ENCODE measurements at places on chromosomes 7 and 10.

GRCh38 chr10:78616125-78616695, 452.6 kb upstream of the ZMIZ1 start:
- no peak for DNase-seq

GRCh38 chr7:17368856-17369524, 70.5 kb downstream of the AHR start:
- DNase-seq, result no peak

- DNase-seq, result no peak
Observed at GRCh38 chr10:101061624-101062231, at the start of gene KAZALD1. TSS of gene KAZALD1 (plus strand) at chr10:101061989. CDS start at chr10:101062593, 604 bp downstream.

DNA sequence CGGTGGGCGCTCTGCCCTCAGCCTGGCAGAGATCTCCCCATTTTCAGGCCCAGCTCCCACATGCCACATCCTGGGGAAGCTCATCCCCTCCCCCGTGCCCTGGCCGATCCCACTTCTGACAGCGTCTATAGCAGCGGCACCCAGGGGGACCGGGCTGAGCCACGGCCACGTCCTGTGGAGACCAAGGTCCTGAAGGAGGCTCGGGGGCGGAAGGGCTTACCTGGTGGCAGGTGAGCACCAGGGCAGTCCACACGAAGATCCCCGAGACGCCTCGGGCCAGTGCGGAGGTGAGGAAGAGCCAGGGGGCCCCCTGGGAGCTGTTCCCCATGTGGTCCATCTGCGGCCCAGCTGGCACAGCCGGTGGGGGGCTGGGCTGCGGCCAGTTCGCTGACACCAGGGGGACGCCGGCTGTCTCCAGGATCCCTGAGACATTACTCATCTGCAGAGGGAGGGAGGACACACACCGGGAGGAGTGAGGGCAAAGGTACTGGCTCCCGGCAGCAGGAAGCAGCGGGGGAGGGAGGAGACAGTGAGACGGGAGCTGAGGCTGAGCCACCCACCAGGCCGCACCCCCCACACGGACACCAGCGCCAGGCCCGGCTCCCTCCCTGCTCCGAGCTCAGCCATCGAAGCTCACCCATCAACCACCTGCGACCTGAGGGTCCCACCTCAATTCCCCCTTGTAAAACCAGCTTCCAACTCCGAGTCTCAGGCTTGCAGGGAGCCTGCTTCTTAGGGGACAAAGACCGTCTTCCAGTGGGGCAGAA, 776 bp downstream of the TMEM184A start:
- DNase-seq, result peak; percentile 73

GRCh38 chr7:44693641-44694313, 54.9 kb upstream of the ZMIZ2 start:
- DNase-seq, result no peak

- no peak for DNase-seq
Observed at GRCh38 chr10:93579089-93579488, 12.6 kb downstream of the FFAR4 start.

DNA sequence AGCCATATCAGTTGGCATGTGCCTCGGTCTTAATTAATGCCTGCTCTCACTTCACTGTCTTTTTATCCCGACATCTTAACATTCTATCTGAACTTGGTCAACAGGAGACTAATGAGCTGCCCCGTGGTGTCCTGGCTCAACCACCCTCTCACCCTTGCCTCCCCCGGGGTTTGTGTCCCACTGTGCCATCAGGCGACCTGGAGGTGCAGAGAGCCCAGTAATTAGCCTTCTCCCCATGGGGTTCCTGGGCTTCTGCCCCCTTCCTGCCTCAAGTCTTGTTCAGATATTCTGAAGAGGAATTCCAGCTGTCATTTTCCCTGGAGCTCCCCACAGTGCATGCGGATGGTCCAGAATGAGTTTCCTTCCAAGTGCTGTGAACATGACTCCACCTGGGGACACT, 10.1 kb upstream of the JAKMIP3 start:
- DNase-seq, result no peak

DNA sequence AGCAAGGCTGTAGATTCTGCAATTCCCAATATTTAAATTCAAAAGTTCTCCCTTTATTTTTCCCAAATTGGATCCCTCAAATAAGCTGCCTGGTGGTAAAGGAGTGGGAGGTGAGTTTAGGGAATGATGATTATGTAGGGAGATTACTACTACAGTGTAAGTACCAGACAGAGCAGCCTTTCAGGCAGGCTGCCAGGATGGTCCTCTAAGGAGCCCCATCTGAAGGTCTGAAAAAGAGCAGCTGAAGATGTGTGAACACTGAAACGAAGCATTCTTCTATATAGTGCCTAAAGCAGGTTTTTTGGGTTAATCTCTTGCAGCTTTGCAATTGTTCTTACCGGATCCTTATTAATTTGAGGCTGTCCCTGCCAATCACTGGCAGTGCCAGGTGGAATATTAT, 84.7 kb downstream of the CREB5 start:
- DNase-seq, result no peak

DNA sequence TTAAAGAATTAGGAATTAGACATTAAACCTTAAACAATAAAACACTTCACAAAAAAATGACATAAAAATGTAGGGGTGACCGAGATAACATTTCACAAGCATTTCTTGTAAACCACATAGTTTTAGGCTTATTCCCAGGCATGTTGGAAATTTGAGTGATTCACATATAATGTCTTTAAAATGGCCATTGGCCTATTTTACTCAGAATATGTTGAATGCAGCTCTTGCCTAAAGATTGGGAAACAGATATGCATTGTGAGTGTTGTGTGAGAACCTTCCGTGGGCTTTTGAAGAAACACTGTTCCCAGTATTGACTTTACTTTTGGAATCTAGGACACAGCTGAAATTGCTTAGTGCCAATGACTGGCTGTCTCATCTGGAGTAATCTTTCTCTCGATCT, 79.6 kb downstream of the ARL5B start:
- DNase-seq, result no peak

DNA sequence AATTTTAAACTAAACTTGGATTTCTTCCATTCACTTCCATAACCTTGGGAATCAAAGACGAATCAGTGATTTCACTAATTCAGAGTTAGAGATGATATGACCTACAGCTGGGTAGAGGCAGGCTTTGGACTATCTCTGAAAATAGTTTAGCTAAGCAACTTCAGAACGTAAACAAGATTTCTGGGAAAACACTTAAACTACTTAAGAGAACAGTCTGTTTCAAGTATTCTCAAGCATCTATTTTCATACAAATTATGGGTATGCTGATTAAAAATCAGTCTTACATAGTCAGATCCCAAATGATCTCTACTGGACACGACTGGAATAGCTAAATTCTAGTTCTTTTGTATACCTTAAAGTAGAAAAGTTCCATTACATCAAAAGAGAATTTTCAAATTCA, 179.9 kb downstream of the PLCE1 start:
- no peak for DNase-seq

GRCh38 chr7:90246171-90246570, 1.2 kb downstream of the CFAP69 start:
- no peak for DNase-seq

DNA sequence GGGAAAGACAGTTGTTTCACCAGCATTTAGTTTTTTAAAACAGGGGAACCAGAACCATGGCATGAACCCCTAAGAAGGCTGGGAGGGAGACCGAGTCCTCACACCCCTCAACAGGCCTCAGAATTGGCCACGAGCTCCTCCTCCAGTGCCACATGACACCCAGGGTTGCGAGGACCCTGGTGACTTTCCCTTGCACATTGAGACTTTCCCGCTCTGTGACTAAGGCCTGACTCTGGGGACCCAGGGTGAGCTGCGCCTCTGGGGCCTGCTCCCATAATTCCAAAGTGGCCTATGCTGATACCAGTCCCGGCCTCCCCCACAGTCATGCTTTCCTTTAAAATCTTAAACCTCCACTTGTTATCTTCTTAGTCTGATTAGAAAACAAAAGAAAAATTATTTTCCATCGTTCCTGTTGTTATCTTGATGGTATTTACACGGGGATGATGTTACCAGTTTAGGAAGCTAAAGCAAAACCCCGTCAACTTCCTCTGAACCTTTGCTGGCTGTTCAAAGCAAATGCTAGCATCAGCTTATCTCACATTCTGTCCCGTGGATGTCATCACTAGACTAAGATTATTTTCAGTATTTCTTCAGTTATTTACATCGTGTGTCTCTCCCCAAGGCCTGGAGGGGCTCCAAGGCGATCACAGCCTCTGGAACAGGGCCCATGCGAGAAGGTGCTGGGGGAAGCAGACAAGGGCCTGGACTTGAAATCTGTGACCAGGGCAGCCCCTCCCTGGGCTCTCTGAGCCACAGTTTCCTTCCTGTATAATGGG, 42.1 kb downstream of the FAM53B start:
- no peak for DNase-seq

DNA sequence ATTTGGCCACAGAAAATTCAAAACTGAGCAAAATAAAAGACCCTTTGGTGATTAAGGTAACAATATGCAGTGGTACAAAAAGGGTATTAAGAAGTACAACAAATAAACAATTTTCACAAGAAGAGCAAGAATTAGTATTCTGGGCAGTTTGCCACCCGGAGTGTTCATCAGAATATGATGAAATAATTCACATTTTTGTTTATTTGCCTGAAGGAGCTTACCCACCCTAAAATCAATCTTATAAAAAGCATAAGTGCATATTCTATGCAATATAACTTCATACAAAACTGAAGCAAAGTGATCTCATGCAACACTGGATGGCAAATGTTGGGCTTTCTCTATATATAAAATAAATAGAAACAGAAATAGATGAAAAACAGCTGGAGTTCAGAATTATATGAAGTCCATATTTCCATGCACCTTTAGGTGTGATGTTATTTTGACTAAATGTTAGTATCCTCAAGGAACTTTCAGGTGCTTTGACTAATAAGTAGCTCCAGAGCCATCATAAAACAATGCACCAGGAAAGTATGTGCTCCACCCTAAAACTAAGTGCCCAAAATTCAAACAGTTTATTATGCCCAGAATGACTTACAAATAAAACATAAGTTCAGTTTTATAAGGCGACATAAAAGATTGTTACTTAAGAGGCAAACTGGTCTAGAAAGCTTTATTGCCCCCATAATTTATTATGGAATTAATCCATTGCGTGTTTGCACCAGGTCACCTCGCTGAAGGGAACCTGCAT, 474.3 kb downstream of the SEMA3D start:
- no peak for DNase-seq

- no peak for DNase-seq
Observed at GRCh38 chr7:144256112-144256511, 8.5 kb downstream of the OR2A7 start.

DNA sequence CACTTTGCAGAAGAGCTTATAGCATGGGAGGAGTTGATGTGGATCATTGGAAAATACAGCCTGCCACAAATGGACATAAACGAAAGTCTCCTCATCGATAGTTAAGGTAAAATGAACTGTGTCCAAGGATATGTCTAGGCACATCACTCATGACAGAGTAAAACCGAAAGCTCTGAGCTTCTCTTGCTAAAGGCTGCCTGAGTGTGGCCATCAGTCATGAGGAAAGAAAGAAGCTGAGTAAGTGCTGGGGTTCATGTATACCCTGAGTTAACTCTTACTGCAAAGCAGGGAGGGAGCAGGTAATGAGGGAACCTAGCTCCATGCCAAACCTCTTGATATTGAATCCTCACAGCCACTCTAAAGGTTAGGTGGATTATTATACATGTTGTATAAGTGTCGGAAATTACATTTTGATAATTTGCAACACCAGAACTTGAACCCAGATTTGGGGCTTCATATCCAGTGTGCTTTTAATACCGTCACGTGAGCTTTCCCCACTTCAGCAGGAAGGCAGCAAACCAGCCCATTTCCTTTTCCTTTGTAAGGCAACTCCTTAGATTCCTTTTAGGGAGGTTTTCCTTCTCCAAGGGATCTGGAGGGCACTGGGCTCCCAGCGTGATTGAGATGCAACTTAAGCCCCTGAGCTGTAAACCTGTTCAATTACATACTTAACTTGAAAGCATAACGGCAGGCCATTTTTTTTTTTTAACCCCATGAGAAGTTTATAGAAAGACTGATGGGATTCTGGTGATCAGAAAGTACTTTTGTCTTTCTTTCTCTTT, 215.0 kb downstream of the PHF14 start:
- DNase-seq, result peak; percentile 25

GRCh38 chr10:34859170-34859569, 44.1 kb upstream of the PARD3 start:
- no peak for DNase-seq

DNA sequence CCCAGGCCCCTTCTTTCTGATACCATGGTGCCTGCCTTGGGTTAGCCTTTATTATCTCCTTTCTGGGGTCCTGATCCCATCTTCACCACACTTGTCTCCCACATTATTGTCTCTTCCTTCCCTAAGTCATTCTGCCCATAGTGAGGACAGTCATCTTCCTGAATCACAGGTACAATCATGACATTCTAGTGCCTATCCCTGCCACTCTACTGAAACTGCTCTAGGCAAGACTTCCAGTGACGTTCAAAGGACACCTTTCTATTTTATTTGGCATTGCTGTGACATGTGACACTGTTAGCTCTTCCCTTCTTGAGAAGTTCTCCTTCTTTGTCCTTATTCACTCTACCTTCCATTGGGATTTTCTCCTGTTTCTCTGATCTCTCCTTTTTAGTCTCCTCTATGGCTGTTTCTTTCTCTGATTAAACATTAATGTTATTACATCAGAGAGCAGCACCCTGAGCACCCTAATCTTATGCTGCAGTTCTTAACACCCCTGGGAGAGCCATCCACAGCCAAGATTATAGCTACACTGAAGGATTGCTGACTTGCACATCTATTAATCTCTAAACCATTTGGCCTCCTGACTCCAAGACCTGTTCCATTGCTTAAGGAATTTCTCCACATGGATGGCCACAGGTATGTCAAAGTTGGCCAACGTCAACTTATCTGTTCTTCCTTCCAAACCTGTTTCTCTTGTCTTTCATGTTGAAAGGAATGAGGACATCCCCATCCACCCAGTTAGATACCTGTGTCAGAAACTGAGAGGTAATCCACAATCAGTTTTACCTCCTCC, 10.9 kb downstream of the MACC1 start:
- no peak for DNase-seq

DNA sequence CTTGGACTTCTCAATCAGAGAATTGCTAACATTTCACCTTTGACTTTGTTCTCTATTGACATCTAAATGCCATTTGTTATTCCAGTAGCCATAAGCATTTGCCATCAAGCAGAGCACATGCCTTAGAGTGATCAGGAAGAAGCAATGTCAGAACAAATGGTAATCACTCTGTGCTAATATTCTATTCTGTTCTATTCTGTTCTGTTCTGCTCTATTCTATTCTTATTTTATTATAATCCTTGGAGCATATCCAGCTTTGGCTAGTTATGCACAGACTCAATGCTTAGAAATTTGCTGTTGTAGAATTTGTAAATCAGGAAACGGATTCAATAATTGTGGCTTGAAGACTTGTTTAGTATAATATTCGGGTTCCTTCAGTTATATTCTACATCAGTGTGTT, 175.4 kb downstream of the EXOC4 start:
- no peak for DNase-seq

DNA sequence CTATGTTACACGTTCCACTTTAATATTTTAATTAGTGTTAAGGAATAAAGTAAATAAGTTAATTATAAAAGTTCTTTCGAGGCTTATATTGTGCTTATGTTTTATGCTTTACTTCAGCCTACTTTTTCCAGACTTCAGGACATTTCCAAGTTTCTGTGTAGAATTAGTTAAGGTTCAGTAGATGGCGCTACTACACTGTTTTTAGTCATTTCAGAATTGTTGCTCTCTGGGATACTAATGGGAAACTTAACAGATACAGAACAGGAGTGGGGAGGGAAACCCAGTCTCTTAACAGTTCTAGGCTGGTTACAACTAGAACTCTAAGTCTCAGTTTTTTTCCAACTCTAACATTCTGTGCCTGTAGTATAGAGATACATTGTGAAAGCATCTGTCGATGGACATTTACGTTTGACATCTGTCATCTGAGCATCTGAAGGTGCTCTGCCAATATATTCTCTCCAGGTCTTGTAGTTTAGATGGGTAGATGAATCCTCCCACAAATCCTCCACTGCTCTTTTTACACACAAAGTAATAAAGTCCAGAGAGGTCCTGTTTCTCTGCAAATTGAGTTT, 56.8 kb upstream of the FAM171A1 start:
- peak; percentile 33 for DNase-seq
